ENCODE measurements at places on chromosomes 16 and 17. TPM values are rescaled to one million over a fixed set of nuclear protein-coding genes. Genes with fewer than 3 reads are reported as not detected.

DNA sequence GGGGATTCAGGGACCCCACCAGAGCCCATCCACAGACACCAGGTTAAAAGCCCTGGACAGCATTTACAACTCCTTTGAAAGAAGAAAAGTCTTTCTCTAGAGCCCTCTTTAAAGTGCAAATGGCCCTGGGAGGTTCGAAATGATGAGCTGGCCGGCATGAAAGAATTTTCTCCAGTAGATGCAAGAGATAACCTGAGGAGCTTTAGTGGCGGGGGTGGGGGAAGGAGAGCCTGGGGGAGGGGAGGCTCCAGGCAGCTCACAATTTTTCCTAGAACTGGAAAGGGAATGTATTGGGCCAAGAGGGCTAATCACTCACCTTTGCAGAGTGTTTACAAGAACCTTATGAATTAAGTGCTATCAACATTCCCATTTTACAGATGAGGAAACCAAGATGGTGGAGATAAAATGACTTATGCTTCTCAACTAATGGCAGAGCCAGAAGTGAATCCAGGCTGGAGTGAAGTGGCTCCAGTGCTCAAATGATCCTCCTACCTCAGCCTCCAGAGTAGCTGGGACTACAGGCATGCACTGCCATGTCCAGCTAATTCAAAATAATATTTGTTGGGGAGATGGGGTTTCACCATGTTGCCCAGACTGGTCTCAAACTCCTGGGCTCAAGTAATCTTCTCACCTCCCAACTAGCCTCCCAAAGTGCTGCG, 4.2 kb upstream of the CDH1 start:
- no peak overlapping the region for H3K27ac ChIP-seq
- no peak overlapping the region for H3K4me3 ChIP-seq
- peaks cover 5% of the 10 kb centered on the region for H3K4me1 ChIP-seq
- no peak for DNase-seq
- H3K36me3 ChIP-seq: no peaks in the 10 kb centered on the region
- H3K27me3 ChIP-seq: no peaks in the 10 kb centered on the region

- peak; percentile 41 for DNase-seq
- H3K4me1 ChIP-seq: no peaks in the 10 kb centered on the region
- peak overlapping the region; percentile 83 for H3K27ac ChIP-seq
- no peaks in the 10 kb centered on the region for H3K27me3 ChIP-seq
Measured at GRCh38 chr16:85395207-85395912, 217.8 kb upstream of the GSE1 start.

DNA sequence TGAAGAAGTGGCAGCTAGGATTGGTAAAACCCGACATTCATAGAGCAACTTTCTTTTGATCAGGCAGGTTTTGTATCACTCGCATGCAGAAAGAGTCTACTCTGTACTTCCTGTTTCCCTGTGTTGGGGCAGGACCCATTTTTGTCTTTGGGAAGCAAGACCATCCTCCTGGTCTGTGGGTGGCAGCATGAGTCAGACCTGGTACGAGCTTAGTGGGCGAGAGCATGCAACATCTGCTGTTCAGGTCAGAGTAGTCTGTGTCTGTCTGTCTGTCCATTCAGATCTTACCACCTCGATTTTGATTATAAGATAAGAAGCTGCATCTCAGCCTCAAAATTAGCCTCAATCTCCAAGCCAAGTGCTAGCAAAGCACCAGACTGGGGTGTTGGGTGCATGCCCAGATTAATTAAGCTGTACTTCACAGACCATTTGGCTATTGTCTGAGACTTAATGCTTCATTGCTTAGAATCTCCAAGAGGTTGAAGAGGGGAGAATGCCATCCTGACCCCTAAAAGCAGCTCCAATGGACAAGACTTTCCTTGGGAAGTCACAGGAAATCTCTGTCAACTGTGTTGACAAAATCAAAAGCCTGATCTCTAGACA, 110.9 kb downstream of the XYLT1 start:
- no peaks in the 10 kb centered on the region for H3K27me3 ChIP-seq
- no peaks in the 10 kb centered on the region for H3K36me3 ChIP-seq
- H3K4me3 ChIP-seq: no peak overlapping the region
- peaks cover 60% of the 10 kb centered on the region for H3K4me1 ChIP-seq
- H3K27ac ChIP-seq: no peak overlapping the region

- no peak overlapping the region for H3K27ac ChIP-seq
- no peak for DNase-seq
- no peaks in the 10 kb centered on the region for H3K36me3 ChIP-seq
- H3K4me1 ChIP-seq: no peaks in the 10 kb centered on the region
Measured at GRCh38 chr16:13628156-13628555, 291.8 kb upstream of the ERCC4 start.

GRCh38 chr17:14205380-14205779, 31.3 kb downstream of the CDRT15 start:
- H3K27ac ChIP-seq: no peak overlapping the region
- H3K27me3 ChIP-seq: no peaks in the 10 kb centered on the region
- no peak overlapping the region for H3K4me3 ChIP-seq
- H3K4me1 ChIP-seq: no peaks in the 10 kb centered on the region
- H3K36me3 ChIP-seq: no peaks in the 10 kb centered on the region

- peaks cover 21% of the 10 kb centered on the region for H3K4me1 ChIP-seq
- DNase-seq: no peak
- no peaks in the 10 kb centered on the region for H3K36me3 ChIP-seq
- H3K27ac ChIP-seq: no peak overlapping the region
- H3K4me3 ChIP-seq: no peak overlapping the region
Measured at GRCh38 chr16:72940886-72941285, 107.0 kb downstream of the ZFHX3 start.

DNA sequence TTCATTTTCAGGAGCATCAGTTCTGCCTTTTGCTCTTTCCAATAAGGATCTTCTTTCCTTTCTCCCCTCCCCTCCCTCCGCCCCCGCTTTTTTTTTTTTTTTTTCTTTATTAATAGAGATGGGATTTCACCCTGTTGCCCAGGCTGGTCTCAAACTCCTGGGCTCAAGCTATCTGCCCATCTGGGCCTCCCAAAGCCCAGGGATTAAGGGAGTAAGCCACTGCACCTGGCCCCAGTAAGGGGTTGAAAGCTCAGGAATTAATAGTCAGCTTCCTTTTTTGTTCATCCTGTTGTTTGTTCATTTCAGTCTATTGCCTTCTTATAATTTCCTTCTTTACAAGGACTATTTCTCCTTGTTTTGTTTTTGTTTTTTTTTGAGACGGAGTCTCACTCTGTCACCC, 7.9 kb upstream of the C17orf58 start:
- H3K4me3 ChIP-seq: no peak overlapping the region
- no peaks in the 10 kb centered on the region for H3K27me3 ChIP-seq
- no peaks in the 10 kb centered on the region for H3K4me1 ChIP-seq
- H3K36me3 ChIP-seq: no peaks in the 10 kb centered on the region
- H3K27ac ChIP-seq: no peak overlapping the region

- DNase-seq: no peak
- H3K27ac ChIP-seq: no peak overlapping the region
- no peak overlapping the region for H3K4me3 ChIP-seq
- no peaks in the 10 kb centered on the region for H3K4me1 ChIP-seq
Measured at GRCh38 chr16:48081656-48082055, 74.1 kb downstream of the ABCC12 start.

- H3K27ac ChIP-seq: no peak overlapping the region
- no peak for DNase-seq
- no peaks in the 10 kb centered on the region for H3K36me3 ChIP-seq
- no peaks in the 10 kb centered on the region for H3K4me1 ChIP-seq
- no peak overlapping the region for H3K4me3 ChIP-seq
- H3K27me3 ChIP-seq: no peaks in the 10 kb centered on the region
Measured at GRCh38 chr16:81275064-81275532, 36.6 kb downstream of the BCO1 start.

DNA sequence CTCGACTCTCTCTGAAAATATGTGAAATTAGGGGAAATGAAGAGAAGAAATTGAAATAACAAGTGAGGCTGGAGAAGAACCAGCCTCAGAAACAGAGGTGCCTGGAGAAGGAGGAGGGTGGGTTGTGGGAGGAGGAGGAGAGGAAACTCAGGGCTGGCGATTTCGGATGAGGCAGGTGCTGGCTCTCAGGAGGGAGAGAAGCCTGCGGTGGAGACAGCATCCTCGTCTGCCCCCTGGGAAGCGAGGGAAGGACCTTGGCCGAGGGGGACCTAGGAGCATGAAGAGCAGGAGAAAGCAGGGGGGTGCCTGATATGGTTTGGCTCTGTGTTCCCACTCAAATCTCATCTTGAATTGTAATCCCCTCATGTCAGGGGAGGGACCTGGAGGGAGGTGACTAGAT, 264.7 kb upstream of the TNRC6C start:
- no peak for DNase-seq
- no peaks in the 10 kb centered on the region for H3K36me3 ChIP-seq
- no peak overlapping the region for H3K27ac ChIP-seq
- H3K4me1 ChIP-seq: no peaks in the 10 kb centered on the region
- H3K27me3 ChIP-seq: peaks cover 41% of the 10 kb centered on the region
- H3K4me3 ChIP-seq: no peak overlapping the region

DNA sequence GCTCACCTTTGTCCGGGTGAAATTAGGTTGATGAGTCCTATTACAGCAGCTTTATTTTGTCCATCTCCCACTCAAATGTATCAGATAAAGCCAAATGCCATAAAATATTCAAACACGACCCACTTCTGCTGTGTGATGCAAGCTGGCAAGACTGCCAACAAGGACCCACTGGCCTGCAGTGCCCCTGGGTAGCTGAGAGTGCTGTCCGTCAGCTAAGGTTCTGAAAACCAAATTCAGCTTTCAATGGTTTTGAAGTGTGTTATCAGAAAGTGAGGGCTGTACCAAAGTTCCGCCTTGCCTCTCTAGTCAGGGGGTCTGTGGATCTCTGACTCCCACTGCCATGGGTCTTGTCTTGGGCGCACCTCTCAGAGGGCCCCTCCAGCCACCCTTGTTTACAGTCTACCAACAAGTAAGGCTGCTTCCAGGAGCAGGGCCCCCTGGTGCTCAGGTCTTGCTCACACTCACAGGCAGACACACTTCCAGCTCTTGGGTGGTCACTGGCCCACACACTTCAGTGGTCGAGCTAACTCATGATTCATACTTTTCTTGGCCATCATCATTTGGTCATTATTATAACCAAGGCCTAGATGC, 10.5 kb upstream of the CCDC182 start:
- H3K27me3 ChIP-seq: no peaks in the 10 kb centered on the region
- H3K4me3 ChIP-seq: no peak overlapping the region
- no peaks in the 10 kb centered on the region for H3K4me1 ChIP-seq
- no peak overlapping the region for H3K27ac ChIP-seq

Gene TNK1
- 3.6 TPM for total RNA-seq

DNA sequence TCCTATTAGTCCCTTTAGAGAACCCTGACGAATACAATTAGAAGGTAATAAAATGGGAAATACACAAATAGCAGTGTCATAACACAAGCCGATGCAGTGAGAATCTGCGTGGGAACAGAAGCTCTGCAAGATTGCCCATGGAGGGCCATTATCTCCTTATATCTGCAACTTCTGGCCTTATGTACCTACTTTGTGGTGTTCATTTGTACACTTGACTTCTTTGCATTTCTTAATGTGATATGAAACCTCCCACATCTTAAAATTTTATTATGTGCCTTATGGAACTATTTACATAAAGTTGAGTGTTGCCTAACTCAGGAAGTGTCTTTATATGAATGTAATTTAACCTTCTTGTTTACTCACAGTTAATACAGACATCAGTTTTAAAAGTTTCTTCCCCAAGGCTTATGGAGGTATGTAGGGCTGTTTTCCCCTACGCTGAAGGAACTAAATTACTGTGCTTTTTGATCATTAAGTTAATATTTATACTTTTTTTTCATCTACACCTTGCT, 10.1 kb upstream of the TANC2 start:
- H3K27ac ChIP-seq: no peak overlapping the region
- no peaks in the 10 kb centered on the region for H3K27me3 ChIP-seq
- H3K4me1 ChIP-seq: no peaks in the 10 kb centered on the region
- no peak for DNase-seq

Gene CHST4
- not detected for total RNA-seq
